ENCODE measurements at places on chromosomes 16 and 17.

DNA sequence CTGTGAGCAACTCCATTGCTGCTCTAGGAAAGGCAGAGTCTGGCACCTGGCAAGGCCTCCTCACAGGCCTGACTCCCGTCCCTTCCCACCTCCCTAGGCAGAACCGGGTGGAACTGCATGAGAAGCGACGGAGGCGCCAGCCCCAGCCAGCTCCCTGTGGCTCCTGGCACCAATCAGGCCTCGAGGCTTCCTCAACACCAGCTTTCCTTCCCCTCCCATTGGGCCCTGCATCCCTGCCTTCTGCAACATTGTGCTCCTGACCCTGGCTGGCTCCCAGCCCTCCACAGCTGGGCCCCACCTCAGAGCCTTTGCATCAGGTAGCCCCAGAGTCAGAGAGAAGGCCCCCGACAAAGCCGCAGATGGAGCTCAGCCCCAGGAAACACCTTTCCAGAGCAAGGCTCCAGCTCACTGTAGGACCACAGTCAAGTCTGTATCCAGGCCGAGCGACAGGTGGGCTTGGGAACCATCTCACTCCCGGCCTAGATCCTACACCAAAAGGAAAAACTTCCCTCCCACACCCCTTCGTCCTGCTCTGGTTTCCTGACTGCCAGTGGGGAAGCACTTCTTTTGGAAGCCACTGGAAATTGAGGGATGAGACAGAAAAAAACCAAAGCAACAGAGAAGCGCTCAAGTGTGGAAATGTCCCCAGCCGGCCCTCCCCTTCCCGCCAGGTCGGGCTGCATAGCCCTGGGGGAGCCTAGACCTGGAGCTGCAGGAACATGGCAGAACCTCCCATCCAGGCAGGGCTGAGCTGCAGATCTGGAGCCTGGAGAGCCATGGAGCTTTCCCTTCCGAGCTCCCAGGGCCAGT lies 31.0 kb downstream of the LRRC75A start:
- no peak for DNase-seq

GRCh38 chr16:55081622-55082590 lies 151.2 kb downstream of the IRX5 start:
- no peak for DNase-seq

GRCh38 chr16:88339930-88340754 lies 42.6 kb upstream of the ZNF469 start:
- DNase-seq = no peak

DNA sequence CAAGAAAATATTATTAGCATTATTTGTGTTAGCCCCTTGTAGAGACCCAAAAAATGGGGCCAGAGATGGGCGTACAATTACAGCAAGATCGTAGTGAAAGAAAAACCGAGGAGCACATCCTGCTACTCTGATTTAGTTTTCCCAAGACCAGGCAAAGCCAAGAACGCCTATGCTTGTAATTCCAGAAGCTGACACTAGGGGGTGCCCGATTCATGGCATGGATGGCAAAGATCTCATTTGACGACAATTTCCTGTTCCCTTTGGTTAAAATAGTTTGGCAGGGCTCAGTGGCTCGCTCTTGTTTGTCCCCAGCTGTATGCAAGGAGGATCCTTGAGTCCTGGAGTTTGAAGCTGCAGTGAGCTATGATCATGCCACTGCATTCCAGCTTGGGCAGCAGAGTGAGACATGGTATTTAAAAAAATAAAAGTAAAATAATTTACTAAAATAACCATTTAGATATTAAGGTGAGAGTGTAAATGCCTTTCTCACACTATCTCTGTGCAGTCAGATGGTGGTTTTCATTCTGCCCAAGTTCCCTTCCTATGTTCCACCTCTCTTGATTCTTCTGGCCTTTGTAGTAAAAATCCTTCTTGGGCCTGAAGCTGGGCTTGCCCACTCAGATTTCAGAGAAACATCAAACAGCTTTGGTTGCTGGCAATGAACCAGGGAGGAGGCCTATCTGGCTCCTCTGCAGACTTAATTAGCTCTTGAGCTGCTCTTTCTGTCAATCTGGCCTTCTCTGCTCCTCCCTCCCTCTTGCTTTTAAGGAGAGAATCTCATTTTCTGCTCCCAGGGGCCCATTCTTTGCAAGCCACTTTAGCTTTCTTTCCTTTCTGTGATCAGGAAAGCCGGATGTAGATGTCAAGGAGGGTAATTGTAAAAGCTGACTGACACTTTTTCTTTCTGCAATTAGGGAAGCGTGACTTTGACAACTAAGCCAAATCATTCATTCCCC lies 31.2 kb downstream of the TMEM238L start:
- DNase-seq = no peak

GRCh38 chr16:48067388-48067787 lies 88.4 kb downstream of the ABCC12 start:
- no peak for DNase-seq

All from NCI-H1048 (cell line).